Activated CD4-positive, alpha-beta T cell treated with anti-CD3 and anti-CD28 coated beads, Interleukin-2, amount 10 ng/mL, durations not matched to agents 24 days and 14 days (primary cell): ENCODE measurements at places on chromosomes 3 and 15. TPM values are rescaled to one million over a fixed set of nuclear protein-coding genes. Genes with fewer than 3 reads are reported as not detected.
A peak's percentile ranks its signal among the peaks of the same experiment; 100 is the strongest.

C2CD4A gene
- total RNA-seq: 0.05 and 0.24 TPM in 2 replicates

KBTBD13 gene
- not detected in 2 replicates for total RNA-seq

GXYLT2 gene
- total RNA-seq: not detected in 2 replicates

COMMD2 gene
- total RNA-seq: 42.1 and 44.2 TPM in 2 replicates

MFN1 gene
- total RNA-seq: 36.2 and 37.0 TPM in 2 replicates

SLC22A14 gene
- not detected in 2 replicates for total RNA-seq

FETUB gene
- not detected in 2 replicates for total RNA-seq

ADAMTS17 gene
- total RNA-seq: 0.47 and 1.1 TPM in 2 replicates

ZBTB47 gene
- 1.0 and 1.1 TPM in 2 replicates for total RNA-seq

RTP3 gene
- not detected in 2 replicates for total RNA-seq

ANKRD34C gene
- not detected in 2 replicates for total RNA-seq

LMOD3 gene
- not detected in 2 replicates for total RNA-seq

DNA sequence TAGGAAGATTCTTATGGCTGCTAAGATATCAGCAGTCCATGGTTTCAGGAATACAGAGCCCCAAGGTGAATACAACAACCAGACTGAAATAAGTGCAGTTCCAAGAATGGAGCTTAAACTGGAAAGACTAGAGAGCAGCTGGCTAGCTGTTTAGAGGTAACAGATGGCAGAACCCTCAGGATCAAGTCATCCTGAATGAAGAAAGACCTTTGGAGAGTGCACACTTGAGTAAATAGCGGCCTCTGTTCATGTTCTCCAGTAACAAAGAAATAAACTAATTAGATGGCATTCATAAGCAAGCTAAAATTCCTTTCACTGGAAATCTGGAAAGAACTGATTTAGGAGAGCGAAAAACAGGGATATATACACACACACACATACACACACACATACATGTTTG, 968.4 kb downstream of the FHIT start:
- H3K36me3 ChIP-seq: no peaks in the 10 kb centered on the region
- no peaks in the 10 kb centered on the region for H3K4me1 ChIP-seq
- H3K4me3 ChIP-seq: no peak overlapping the region
- H3K27me3 ChIP-seq: no peaks in the 10 kb centered on the region

- H3K27me3 ChIP-seq: no peaks in the 10 kb centered on the region
- DNase-seq: peak; percentile 95
- peak overlapping the region; percentile 52 for H3K27ac ChIP-seq
- H3K4me1 ChIP-seq: peaks cover 31% of the 10 kb centered on the region
- peak overlapping the region; percentile 85 for H3K4me3 ChIP-seq
- H3K36me3 ChIP-seq: peaks cover 18% of the 10 kb centered on the region
Measured at GRCh38 chr15:88894348-88894818, 961 bp downstream of the HAPLN3 start.

DNA sequence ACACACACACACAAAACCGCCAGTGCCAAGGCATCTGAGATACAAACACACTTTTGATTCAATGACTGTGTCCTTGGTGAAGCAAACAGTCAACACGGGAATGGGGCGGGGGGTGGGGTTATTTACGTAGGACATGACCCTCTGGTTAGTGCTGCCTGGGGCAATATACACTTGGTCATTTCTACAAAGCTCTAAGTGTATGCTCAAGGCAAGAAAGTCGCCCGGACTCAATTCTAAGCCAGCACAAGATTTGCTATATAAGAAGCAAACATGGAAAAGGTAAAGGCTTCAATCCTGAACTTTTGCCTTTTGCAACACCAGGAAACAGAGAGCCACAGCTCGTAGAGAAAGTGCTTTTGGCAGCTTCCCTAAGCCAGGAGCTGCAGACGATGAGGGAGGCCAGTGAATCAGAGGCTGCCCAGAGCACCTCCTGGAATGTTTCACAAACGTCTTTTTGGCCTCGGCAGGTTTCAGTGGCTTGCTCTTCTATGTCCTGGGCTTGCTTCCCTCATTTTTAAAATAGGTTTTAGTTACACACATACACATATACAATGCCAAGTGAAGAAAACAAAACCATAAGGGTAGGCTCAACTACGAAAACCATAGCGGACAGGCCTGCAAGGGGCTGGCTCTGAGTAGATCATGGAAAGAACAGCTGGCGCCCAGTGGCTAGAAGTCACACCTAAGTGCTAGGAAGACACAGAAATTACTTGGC, 73.6 kb downstream of the TM4SF4 start:
- no peaks in the 10 kb centered on the region for H3K4me1 ChIP-seq
- no peak overlapping the region for H3K27ac ChIP-seq
- no peak overlapping the region for H3K4me3 ChIP-seq
- no peak for DNase-seq
- H3K27me3 ChIP-seq: peaks cover 12% of the 10 kb centered on the region
- no peaks in the 10 kb centered on the region for H3K36me3 ChIP-seq

DNA sequence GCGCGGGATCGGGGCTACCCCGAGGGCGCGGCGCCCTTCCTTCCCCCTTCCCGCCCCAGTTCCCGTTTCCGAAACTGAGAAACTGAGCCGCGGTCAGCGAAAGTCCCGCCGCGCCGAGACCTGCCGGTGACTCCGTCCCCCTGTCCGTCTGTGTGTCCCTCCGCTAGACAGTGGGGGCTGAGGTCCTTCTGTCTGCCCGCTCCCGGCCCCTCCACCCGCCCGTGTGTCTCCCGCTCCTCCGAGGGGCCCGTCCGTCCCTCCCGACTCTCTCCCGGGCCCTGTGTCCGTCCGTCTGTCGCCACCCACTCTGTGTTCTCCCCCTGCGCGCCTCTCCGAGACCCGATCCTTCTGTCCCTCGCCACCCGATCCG, 426 bp downstream of the PRKCD start:
- H3K4me1 ChIP-seq: peaks cover 27% of the 10 kb centered on the region
- H3K36me3 ChIP-seq: peaks cover 13% of the 10 kb centered on the region
- peak overlapping the region; percentile 90 for H3K27ac ChIP-seq
- peak overlapping the region; percentile 87 for H3K4me3 ChIP-seq
- DNase-seq: no peak

- no peaks in the 10 kb centered on the region for H3K36me3 ChIP-seq
- DNase-seq: no peak
- no peaks in the 10 kb centered on the region for H3K27me3 ChIP-seq
Measured at GRCh38 chr3:100463646-100464155, 28.7 kb upstream of the TMEM45A start.

GRCh38 chr15:78419367-78419766, 18.6 kb upstream of the IREB2 start:
- H3K36me3 ChIP-seq: no peaks in the 10 kb centered on the region
- H3K27ac ChIP-seq: no peak overlapping the region
- DNase-seq: no peak
- H3K4me3 ChIP-seq: no peak overlapping the region

GRCh38 chr3:87167628-87168456, 59.3 kb upstream of the CHMP2B start:
- peak overlapping the region; percentile 30 for H3K4me3 ChIP-seq
- peak; percentile 83 for DNase-seq
- H3K27me3 ChIP-seq: peaks cover 5% of the 10 kb centered on the region
- no peaks in the 10 kb centered on the region for H3K36me3 ChIP-seq
- peaks cover 2% of the 10 kb centered on the region for H3K4me1 ChIP-seq
- no peak overlapping the region for H3K27ac ChIP-seq

- H3K4me1 ChIP-seq: peaks cover 6% of the 10 kb centered on the region
- no peak overlapping the region for H3K27ac ChIP-seq
- no peak overlapping the region for H3K4me3 ChIP-seq
- no peaks in the 10 kb centered on the region for H3K36me3 ChIP-seq
- DNase-seq: no peak
Measured at GRCh38 chr3:197021729-197022404, 7.8 kb downstream of the MELTF start.

DNA sequence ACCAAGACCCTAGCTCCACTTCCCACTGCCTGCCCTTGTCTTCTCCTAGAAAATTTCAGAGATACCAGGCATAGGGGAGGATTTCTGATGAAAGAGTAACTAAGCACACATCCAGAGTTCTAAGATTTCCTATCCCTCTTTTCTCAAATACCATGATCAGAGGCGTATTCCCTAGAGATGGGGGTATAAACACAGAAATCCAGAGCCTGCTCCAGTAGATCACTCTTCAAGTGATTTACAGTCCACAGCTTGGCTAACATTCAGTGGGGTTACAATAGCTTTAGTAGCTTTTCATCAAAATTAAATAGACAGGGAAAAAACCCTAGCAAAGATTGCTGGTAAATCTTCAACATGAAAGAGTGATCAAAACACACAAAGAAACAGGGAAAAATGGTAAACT, 800.7 kb upstream of the GRM7 start:
- H3K4me1 ChIP-seq: no peaks in the 10 kb centered on the region
- DNase-seq: no peak
- no peak overlapping the region for H3K27ac ChIP-seq
- H3K36me3 ChIP-seq: no peaks in the 10 kb centered on the region

GRCh38 chr15:88989578-88989977, 76.4 kb upstream of the MFGE8 start:
- H3K36me3 ChIP-seq: no peaks in the 10 kb centered on the region
- H3K4me3 ChIP-seq: no peak overlapping the region
- DNase-seq: no peak
- H3K4me1 ChIP-seq: no peaks in the 10 kb centered on the region
- H3K27me3 ChIP-seq: peaks cover 11% of the 10 kb centered on the region

DNA sequence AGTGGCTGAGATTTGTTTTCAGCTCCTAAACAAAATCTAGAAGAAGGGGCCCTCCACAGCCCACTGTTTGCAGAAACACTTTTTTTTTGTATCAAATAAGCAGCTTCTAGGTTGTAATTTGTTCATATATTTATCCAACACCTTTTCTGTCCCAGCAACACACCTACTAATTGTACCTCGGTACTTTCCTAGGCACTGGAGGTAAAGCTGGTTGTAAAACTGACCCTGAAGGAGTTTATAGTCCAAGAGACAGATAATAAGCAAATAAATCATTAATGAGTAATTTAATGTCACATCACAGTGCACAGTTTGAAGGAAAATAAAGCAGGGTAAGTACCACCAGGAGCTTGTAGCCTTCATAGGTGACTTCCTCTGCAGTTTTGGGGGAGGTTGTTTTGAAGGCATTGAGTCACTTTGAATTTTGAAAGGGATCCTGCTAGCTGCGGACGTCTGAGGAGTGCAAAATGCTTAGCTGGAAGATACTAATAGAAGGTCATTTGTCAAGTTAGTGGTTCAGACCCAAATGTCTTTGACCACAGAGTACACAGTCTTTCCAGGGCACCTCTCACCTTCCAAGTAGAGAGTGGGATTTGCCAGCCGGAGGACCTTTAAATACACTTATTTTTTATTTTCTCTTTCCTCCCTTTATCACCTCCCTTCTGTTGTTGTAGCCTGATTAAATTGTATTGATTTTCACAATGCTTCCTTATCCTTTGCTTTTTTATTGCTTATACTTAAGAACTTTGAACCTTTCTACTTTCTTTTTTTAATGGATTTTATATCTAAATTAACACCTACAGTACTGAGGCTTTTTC, 53.8 kb downstream of the CMSS1 start:
- peaks cover 61% of the 10 kb centered on the region for H3K4me1 ChIP-seq
- H3K36me3 ChIP-seq: peaks cover 12% of the 10 kb centered on the region
- peak overlapping the region; percentile 20 for H3K27ac ChIP-seq
- no peak overlapping the region for H3K4me3 ChIP-seq
- peaks cover 13% of the 10 kb centered on the region for H3K27me3 ChIP-seq
- no peak for DNase-seq

DNA sequence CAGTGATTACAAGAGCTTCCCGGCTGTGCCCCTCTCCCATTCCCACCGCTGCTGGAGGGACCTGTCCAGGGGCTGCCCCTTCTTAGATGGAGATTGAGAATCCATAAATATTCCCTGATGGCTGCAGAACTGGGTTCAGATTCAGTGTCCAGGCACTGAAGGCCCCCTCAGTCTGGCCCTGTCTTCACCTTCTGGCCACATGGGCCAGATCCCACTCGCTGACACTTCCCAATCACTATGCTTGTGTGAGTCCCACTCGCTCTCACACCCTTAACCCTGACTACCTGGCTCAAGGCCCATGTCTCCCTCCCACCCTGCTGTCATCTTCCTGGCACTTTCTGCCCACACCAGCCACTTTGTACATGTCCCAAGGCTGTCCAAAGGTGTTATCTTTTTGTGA, 15.5 kb upstream of the MRPS22 start:
- H3K27me3 ChIP-seq: peaks cover 27% of the 10 kb centered on the region
- no peak overlapping the region for H3K27ac ChIP-seq
- no peak for DNase-seq
- peaks cover 11% of the 10 kb centered on the region for H3K4me1 ChIP-seq

- H3K27ac ChIP-seq: no peak overlapping the region
- H3K4me1 ChIP-seq: no peaks in the 10 kb centered on the region
- no peak overlapping the region for H3K4me3 ChIP-seq
- H3K27me3 ChIP-seq: no peaks in the 10 kb centered on the region
- DNase-seq: no peak
- H3K36me3 ChIP-seq: no peaks in the 10 kb centered on the region
Measured at GRCh38 chr3:106942051-106942450, 435.2 kb upstream of the CCDC54 start.

- no peak overlapping the region for H3K4me3 ChIP-seq
- DNase-seq: no peak
- H3K36me3 ChIP-seq: no peaks in the 10 kb centered on the region
- H3K27ac ChIP-seq: no peak overlapping the region
- H3K27me3 ChIP-seq: no peaks in the 10 kb centered on the region
Measured at GRCh38 chr15:36529296-36530011, 50.0 kb upstream of the CDIN1 start.

DNA sequence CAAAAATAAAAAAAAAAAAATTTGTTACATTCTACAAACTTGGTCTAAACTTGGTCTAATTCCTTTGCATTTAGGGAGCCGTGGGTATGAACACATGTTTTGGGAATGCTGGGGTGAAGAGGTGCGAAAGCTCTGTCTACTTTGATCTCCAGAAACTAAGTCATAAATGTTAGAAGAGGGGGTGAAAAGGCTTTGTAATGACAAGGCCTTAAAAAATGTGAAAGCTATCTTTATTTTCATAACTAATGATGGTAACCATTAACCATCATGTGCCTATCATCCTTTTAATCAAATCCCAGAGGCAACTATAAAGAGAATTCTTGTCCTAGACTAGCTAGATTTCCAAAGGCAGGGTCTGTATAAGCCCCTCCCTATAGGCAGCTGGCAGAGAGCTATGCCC, 60.9 kb downstream of the PRICKLE2 start:
- H3K27ac ChIP-seq: no peak overlapping the region
- no peak for DNase-seq
- H3K36me3 ChIP-seq: no peaks in the 10 kb centered on the region
- no peaks in the 10 kb centered on the region for H3K27me3 ChIP-seq
- no peak overlapping the region for H3K4me3 ChIP-seq
- H3K4me1 ChIP-seq: no peaks in the 10 kb centered on the region

DNA sequence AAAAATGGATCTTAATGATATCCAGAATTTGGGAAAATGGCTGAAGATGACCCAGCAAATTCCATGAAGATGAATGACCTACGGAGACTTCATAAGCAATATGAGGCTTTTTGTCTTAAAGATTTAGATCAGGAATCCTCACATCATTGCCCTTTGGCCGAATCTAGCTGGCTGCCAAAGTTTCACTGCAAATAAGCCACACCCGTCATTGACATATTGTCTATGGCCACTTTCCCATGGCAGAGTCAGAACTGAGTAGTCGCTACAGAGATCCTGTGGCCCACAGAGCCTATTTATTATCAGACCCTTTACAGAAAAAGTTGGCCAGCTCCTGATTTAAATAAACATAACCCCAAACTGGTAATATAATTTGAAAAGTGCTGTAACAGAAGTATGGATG, 307.4 kb upstream of the RARB start:
- no peak overlapping the region for H3K27ac ChIP-seq
- no peaks in the 10 kb centered on the region for H3K36me3 ChIP-seq
- no peak overlapping the region for H3K4me3 ChIP-seq
- no peaks in the 10 kb centered on the region for H3K4me1 ChIP-seq
- no peaks in the 10 kb centered on the region for H3K27me3 ChIP-seq
- DNase-seq: no peak
